Stimulated activated CD8-positive, alpha-beta memory T cell treated with anti-CD3 and anti-CD28 coated beads, Interleukin-2, amount 100 ng/mL, for 48 hours (primary cell): ENCODE measurements at places on chromosomes 4 and X.

DNA sequence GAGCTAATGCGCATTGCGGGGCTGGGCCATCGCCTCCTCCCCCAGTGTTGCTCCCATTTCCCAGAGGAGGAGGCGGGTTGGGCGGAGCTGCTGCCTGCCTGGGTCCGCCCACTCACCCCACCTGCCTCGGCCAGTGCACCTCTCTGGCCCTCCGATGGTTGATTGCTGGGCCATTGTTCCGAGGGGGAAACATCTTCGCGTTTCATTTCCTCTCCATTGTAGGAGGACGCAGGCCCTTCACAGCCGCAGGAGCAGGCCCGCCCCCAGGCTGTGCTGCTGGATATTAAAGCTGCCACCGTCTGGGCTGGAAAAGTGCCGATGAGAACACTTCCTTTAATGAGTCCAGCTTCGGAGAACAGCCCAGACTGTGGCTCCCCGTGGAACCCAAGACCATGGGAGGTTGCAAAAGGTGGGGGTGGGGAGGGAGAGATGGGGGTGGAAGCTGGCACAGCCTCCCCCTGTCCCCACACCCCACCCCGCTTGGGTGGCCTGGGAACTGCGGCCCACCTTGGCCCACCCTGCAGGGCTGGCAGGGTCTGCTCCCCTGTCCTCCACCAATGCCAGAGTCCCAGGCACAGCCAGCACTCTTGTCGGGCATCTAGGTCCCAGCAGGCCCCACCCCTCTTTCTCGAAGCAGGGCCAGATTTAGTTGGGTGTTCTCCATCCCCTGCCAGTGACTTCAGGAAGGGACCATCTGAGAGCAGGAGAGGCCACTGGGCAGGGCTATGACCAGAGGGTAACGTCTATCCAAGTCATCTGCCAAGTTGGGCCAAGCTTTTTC lies 96.6 kb downstream of the ADRA2C start:
- no peak for DNase-seq

- DNase-seq: no peak
These were observed 49.6 kb upstream of the SCML1 start for GRCh38 chrX:17687648-17688047.

DNA sequence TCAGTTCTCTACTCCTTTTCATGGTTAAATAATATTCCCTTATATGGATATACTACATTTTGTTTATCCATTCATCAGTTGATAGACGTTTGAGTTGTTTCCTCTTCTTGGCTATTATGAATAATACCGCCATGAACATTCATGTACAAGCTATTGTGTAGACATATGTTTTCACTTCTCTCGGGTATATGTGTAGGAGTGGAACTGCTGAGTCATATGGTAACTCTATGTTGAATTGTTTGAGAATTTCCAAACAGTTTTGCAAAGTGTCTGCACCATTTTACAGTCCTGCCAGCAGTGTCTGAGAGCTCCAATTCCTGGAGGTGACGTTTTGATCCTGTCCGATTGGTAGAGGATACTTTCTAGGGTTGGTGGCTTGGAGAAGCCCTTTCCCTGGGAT lies 23.6 kb downstream of the PLAC1 start:
- DNase-seq: no peak

- DNase-seq: no peak
These were observed 87.2 kb upstream of the MCF2 start for GRCh38 chrX:139795196-139795595.

DNA sequence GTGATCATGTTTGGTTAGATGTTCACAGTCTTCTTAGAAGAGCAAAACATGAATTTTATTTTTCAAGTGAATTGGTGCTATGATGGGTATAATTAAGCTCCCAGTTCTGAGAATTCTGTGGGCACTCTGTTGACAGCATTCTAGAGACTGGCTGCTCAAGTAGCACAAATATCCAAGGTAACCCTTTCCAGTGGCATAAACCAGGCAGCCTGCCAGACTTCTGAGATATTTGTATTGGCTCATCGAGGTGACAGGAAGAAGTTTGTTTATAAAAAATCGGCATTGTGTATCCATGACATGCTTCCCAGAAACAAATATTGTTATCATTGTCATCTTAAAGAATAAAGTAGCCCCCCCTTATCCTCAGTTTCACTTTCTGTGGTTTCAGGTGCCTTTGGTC lies 28.3 kb downstream of the LANCL3 start:
- DNase-seq: no peak

GRCh38 chr4:60683357-60683756 lies 516.8 kb upstream of the ADGRL3 start:
- DNase-seq: no peak
